ENCODE measurements at places on chromosomes 4 and X. TPM values are rescaled to one million over a fixed set of nuclear protein-coding genes. Genes with fewer than 3 reads are reported as not detected.

ADGRL3 gene
- total RNA-seq: 1.5 TPM

FGFBP1 gene
- total RNA-seq: 0.88 TPM

IL3RA gene
- total RNA-seq: 0.21 TPM

PWWP3B gene
- 0.07 TPM for total RNA-seq

CXCL6 gene
- not detected for total RNA-seq

SLIT2 gene
- 0.72 TPM for total RNA-seq

GRIA2 gene
- total RNA-seq: not detected

CPLX1 gene
- 20.9 TPM for total RNA-seq

CSAG2 gene
- not detected for total RNA-seq

CT45A2 gene
- not detected for total RNA-seq

ASB12 gene
- not detected for total RNA-seq

FAM9C gene
- total RNA-seq: not detected

ADH7 gene
- not detected for total RNA-seq

MRFAP1L1 gene
- total RNA-seq: 47.5 TPM

IGFBP7 gene
- total RNA-seq: 40.4 TPM

CNOT6L gene
- 20.2 TPM for total RNA-seq

HTR2C gene
- not detected for total RNA-seq

PAQR3 gene
- 13.3 TPM for total RNA-seq

FAM120C gene
- total RNA-seq: 6.6 TPM

CXorf49 gene
- total RNA-seq: not detected

MAGEA3 gene
- total RNA-seq: not detected

IDUA gene
- 26.9 TPM for total RNA-seq

RS1 gene
- not detected for total RNA-seq

GK gene
- 5.6 TPM for total RNA-seq

FBXL5 gene
- total RNA-seq: 32.7 TPM

CXXC4 gene
- total RNA-seq: 2.9 TPM

SLC25A43 gene
- 13.4 TPM for total RNA-seq

CLCN4 gene
- 11.1 TPM for total RNA-seq

PAGE4 gene
- total RNA-seq: 22.4 TPM

CTAG1A gene
- total RNA-seq: not detected

PIR gene
- 12.0 TPM for total RNA-seq

NUP62CL gene
- 1.5 TPM for total RNA-seq

PNPLA4 gene
- total RNA-seq: 13.5 TPM

CXorf65 gene
- total RNA-seq: not detected

TMPRSS11A gene
- total RNA-seq: not detected

SOWAHB gene
- total RNA-seq: 6.3 TPM

GPR143 gene
- total RNA-seq: 4.6 TPM

KLHL13 gene
- total RNA-seq: 9.1 TPM

DCAF8L2 gene
- not detected for total RNA-seq

GAGE13 gene
- total RNA-seq: not detected

RBMX gene
- 261 TPM for total RNA-seq

TBC1D19 gene
- total RNA-seq: 19.1 TPM

SH3TC1 gene
- total RNA-seq: 17.2 TPM

XAGE5 gene
- not detected for total RNA-seq

NXF2B gene
- total RNA-seq: not detected

FREM3 gene
- total RNA-seq: not detected

TMPRSS11B gene
- total RNA-seq: not detected

TMEM165 gene
- total RNA-seq: 90.4 TPM

MAGEA4 gene
- not detected for total RNA-seq

TAF7L gene
- total RNA-seq: not detected

RAB39B gene
- 0.23 TPM for total RNA-seq
